ENCODE measurements at places on chromosomes 13 and 19.

GRCh38 chr19:42028304-42029216 lies 34.5 kb upstream of the ATP1A3 start:
- DNase-seq = no peak

DNA sequence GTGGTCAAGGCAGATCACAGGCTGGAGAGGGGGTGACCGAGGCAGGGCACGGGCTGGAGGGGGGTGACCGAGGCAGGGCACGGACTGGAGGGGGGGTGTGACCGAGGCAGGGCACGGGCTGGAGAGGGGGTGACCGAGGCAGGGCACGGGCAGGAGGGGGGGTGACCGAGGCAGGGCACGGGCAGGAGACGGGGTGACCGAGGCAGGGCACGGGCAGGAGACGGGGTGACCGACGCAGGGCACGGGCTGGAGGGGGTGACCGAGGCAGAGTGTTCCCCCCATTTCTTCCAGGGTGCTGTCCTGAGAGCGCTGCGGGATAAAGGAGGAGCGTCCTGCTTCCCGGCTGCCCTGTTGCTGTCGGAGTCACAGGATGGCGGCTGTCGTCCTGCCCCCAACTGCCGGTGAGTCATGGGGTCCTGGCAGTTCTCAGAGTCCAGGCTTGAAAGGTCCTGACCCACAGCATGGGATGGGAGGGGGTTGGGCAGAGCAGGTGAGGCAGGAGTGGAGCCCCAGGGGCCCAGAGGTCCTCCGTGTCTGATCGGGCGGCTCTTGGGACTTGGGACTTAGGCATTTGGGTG lies 5.3 kb downstream of the ZNF557 start:
- DNase-seq = peak; percentile 66

DNA sequence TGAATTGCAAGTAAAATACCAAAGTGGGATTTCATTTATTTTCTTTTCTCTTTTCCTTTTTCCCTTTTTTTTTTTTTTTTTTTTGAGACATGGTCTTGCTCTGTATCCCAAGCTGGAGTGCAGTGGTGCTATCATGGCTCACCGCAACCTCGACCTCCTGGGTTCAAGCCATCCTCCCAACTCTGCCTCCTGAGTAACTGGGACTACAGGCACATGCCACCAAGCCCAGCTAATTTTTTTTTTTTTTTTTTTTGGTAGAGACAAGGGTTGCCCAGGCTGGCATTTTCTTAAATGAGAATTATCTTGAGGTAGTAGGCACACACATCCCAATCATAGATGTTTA lies 68.5 kb upstream of the GPR183 start:
- no peak for DNase-seq

- DNase-seq = no peak
Observed at GRCh38 chr19:7535998-7536695, 630 bp downstream of the PNPLA6 start.

GRCh38 chr19:32168606-32169005 lies 176.8 kb upstream of the ZNF507 start:
- no peak for DNase-seq

GRCh38 chr13:99646866-99647595 lies 145.8 kb downstream of the TM9SF2 start:
- no peak for DNase-seq

- no peak for DNase-seq
Observed at GRCh38 chr19:58305932-58306323, 751 bp downstream of the ERVK3-1 start.

GRCh38 chr19:53642381-53643099 lies 10.7 kb downstream of the DPRX start:
- DNase-seq = no peak

- no peak for DNase-seq
Observed at GRCh38 chr13:113821847-113822246, 42.0 kb downstream of the GAS6 start.

DNA sequence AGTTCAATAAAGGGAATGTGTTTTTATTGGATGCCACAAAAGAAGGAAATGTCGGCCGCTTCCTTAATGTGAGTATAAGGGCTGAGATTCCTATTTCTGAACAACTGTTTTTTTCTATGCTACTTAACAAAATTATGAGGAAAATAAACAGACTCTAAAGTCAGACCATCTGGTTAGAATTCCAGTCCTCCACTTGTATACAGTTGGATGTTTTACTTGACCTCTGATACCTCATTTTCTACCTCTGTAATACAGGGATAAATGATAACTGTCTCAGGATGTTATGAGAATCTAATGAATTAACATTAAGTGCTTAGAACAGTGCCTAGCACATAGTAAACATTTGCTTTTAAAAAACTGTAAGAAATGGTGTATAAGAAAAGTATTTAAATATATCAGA lies 7.2 kb upstream of the PHF11 start:
- DNase-seq = no peak

- DNase-seq = peak; percentile 41
Observed at GRCh38 chr13:30111810-30112209, 195.5 kb downstream of the KATNAL1 start.

DNA sequence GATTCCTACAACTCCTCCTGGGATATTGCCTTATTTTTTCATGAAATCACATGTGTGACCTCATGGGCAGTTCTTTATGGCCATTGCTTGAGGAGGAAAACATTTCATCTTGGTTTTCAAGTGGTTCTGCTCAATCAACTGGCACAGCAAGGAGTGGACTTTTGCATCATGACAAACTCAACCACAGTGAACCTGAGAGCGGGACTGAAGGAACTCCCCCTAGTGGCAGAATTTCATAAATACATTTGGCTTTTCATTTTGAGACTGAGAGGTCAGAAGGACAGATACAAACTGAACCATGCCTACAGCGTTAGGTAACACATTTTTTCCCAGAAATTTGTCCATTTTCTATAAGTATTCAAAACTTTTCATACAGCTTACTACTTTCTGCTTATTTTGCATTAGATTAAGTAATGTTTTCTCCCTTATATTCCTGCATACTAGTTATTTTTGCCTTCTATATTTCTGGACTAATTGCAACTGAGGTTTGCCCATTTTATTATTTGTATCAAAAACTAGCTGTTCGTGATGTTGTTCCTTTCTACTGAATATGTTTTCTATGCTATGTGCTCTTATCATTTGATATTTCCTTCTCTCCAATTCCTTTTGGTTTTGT lies 13.4 kb upstream of the SIGLEC12 start:
- DNase-seq = peak; percentile 56

GRCh38 chr19:30684613-30685012 lies 312.4 kb downstream of the ZNF536 start:
- DNase-seq = no peak

DNA sequence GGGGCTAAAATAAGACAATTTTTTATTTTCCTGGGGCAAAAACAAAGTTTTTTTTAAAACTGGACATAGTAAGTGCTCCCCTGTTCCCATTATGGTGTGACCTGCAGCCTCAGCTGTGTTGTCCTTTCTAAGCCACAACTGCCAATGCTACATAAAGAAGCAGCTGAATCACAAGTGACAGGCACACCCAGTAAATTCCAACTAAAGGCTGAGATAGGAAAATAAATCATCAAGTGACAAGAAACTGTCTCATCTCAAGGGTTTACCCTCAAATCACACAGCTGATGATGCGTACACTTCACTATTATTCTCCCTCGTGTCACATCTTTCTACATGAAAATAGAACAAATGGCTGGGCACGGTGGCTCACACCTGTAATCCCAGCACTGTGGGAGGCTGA lies 28.7 kb downstream of the STK24 start:
- DNase-seq = no peak

- peak; percentile 66 for DNase-seq
Observed at GRCh38 chr19:46529622-46530451, 34.2 kb upstream of the PNMA8B start.

- DNase-seq = peak; percentile 58
Observed at GRCh38 chr13:50365408-50366391, 350.5 kb downstream of the KCNRG start.

GRCh38 chr13:64165826-64166225 lies 2750.2 kb upstream of the PCDH20 start:
- no peak for DNase-seq

GRCh38 chr19:51637362-51637978 lies 7.3 kb upstream of the SIGLEC5 start:
- no peak for DNase-seq

DNA sequence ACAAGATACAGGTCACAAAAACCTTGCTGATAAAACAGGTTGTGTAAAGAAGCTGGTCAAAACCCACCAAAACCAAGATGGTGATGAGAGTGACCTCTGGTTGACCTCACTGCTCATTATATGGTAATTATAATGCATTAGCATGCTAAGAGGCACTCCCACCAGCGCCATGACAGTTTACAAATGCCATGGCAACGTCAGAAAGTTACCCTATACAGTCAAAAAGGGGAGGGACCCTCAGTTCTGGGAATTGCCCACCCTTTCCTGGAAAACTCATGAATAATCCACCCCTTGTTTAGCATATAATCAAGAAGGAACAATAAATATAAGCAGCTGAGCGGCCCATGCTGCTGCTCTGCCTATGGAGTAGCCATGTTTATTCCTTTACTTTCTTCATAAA lies 434.1 kb downstream of the ZNF536 start:
- no peak for DNase-seq

DNA sequence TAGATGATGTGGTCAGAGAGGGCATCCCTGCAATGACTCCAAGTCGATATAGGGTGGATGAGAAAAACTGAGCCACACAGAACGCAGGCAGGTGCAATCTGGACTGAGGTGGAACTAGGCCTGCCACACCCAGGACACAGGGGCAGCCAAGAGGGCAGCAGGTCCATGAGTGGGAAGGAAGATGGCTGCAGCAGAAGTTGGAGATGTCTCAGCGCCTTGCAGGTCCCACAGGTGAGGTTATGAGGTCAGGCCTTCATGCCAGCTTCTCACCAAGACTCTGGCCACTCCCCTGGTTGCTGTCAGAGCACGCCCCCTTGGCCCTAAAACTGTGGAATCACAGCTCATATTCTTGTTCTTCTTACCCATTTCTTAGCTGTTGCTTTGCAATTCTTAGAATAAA lies 147.7 kb upstream of the VSTM2B start:
- DNase-seq = no peak

DNA sequence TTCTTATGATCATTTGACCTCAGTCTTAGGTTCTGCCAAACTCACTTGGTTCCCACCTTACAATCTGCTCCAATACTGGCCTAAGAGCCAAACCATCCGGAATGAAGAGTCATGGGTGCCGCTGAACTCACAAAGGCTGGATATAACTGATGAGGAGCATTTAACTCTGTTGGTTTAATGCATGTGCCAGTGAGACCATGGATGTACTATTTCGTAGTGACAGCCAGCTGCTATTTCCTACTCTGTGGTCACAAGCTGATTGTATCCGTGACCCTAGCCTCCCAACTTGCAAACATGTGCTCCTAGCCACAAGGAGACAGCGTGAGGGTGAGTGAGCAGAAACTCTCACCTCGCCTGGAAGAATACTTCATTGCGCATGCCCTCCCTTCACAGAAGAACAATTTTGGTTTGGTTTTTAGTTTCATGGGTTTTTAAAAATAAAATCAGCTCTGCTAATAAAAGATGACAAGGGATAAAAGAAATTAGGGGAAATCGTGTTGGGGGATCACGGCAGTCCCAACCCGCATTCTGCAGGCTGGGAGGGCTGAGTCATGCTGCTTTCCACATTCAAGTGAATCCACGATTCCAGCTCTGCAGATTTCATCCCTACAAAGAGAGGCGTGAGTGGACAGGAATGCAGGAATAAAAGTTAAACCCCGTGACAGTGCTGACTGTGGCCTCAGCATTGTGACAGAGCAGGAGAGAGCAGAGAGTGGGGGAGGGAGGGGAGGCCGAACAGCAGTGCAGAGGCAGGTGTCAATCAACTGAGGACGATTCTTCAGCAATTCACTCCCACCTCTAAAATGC lies 66.8 kb upstream of the RAP2A start:
- DNase-seq = peak; percentile 77

DNA sequence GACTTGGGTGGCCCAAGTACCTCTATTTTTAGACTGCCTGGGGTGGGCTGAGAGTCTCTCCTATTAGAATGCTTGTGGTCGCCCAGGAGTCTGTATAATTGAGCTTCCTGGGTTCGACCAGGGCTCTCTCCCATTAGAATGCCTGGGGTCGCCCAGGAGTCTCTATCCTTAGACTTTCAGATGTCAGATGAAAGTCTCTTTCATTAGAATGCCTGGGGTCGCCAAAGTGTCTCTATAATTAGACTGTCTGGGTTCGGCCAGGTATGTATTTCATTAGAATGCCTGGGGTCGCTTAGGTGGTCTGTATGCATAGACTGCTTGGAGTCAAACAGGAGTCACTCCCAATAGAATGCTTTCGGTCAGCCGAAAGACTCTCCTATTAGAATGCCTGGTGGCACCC lies 1471.7 kb downstream of the UQCRFS1 start:
- no peak for DNase-seq

DNA sequence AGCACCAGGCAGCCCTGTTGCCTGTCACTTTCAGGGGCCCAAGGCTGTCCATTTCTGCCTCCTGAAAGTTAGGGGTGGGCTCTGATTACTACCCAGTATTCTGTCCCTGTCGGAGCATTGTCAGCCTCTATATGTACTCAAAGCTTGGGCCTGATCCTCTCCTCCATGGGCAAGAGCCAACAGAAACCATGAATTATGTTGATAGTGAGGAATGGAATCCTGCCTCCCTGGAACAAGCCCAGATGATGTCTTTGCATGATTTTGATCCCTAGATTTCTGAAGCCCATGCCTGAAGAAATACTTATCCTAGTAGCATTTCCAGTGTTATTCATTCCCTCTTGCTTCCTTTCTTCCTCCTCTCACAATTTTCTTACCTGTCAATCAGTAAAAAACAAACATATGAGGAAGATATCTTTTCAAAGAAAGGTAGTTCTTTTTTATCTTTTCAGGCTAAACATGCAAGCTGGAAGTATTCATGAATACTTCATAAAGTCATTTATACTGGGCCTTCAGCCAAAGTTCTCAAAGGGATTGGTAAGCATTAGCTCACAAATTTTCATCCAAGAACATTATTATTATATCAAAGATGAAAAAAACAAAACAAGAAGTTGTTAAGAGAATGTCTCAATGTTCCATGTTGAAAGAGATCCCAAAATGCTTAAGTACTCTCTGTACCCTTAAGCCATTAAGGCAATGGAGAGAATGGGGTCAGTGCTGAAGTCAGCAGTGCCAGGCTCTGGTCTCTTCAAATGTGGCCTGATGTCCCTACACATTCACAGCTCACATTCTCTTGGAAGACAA lies 171.7 kb downstream of the NHLRC3 start:
- DNase-seq = no peak

DNA sequence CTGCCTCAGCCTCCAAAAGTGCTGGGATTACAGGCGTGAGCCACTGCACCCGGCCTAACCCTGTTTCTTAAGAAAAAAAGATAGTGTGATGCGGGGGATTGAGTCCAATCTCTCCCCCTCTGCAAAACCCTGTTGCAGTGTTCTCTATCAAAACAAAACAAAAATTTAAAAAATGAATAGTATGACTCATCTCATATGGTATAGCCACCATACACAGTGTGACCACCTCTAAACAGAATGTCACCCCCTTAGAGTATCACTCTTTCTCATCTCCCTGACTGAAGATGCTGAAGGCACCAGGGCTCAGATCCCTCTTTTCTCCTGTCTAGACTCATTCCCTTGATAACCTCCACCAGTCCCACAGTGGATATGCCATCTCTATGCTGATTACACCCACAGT lies 6.8 kb upstream of the ERF start:
- DNase-seq = no peak

GRCh38 chr19:38679839-38680238 lies 32.4 kb downstream of the ACTN4 start:
- DNase-seq = no peak

GRCh38 chr19:29491491-29491890 lies 34.3 kb upstream of the VSTM2B start:
- no peak for DNase-seq

- DNase-seq = no peak
Observed at GRCh38 chr13:46182491-46182877, 507 bp upstream of the LCP1 start.
